Skeletal muscle tissue (tissue), 5 donors: ENCODE measurements at places on chromosomes 4 and X. TPM values are rescaled to one million over a fixed set of nuclear protein-coding genes. Genes with fewer than 3 reads are reported as not detected.

The ZNF157 gene
- total RNA-seq, result 0.52 TPM

The POLA1 gene
- 63.2 TPM for total RNA-seq

The CPEB2 gene
- total RNA-seq, result 5.7 TPM

The NLRP2B gene
- total RNA-seq, result not detected

The OPN1MW2 gene
- total RNA-seq, result not detected

The CCKAR gene
- total RNA-seq, result not detected

The TBX22 gene
- under 0.01 TPM for total RNA-seq

The TACR3 gene
- 4.2 TPM for total RNA-seq

The GPAT3 gene
- total RNA-seq, result 32.4 TPM

The NOP14 gene
- 10.4 TPM for total RNA-seq
